ENCODE measurements at places on chromosomes 5 and 9. TPM values are rescaled to one million over a fixed set of nuclear protein-coding genes. Genes with fewer than 3 reads are reported as not detected.

SPARC gene
- 2.3 TPM for total RNA-seq

CCDC192 gene
- not detected for total RNA-seq

FBN2 gene
- total RNA-seq = 0.26 TPM

TRPM6 gene
- total RNA-seq = 0.23 TPM

C5orf52 gene
- not detected for total RNA-seq

SOX30 gene
- not detected for total RNA-seq

GKAP1 gene
- 0.48 TPM for total RNA-seq

MEGF10 gene
- not detected for total RNA-seq

POU5F2 gene
- 0.27 TPM for total RNA-seq

UNC13B gene
- 1.6 TPM for total RNA-seq

GNA14 gene
- not detected for total RNA-seq

ZFP2 gene
- total RNA-seq = 0.14 TPM

FRRS1L gene
- not detected for total RNA-seq

DNA sequence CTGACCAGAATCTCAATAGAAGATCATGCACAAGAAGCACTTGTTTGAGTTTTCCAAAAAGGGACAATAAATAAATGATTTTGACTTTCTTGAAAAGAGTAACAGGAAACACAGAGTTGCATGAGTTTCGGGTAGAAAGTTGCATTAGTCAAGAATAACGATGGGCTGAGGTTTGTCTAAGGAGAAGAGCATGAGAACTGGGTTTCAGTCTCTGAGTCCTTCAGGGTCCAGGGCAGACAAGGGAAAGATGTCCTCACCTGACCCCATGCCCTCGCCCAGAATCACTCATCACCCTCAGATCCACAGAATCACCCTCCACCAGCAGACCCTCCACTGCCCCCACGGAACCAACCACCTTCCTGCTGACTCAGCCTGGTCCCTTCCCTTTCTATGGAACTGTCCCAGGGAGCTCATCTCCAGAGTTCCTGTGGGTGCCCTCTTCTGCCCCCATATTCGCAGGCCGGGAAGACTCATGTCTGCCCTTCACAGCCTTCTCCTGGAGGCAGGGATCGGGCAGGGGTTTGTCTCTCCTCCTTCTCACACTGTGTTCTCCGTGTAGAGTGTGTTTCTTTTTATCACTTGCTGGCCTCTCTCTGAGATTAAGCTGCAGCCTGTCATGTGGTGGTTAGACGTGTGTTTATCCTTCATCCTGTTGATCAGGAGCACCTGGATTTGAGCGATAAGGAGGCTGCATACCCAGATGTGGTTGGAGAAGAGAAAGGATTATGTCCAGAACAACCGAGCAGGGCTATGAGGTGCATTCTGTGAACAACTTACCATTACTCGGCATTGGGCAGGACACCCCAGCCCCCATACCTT is 442.6 kb downstream of the MAT2B start:
- DNase-seq = no peak

- no peak for DNase-seq
Observed at GRCh38 chr5:32639943-32640342, 54.6 kb downstream of the SUB1 start.

DNA sequence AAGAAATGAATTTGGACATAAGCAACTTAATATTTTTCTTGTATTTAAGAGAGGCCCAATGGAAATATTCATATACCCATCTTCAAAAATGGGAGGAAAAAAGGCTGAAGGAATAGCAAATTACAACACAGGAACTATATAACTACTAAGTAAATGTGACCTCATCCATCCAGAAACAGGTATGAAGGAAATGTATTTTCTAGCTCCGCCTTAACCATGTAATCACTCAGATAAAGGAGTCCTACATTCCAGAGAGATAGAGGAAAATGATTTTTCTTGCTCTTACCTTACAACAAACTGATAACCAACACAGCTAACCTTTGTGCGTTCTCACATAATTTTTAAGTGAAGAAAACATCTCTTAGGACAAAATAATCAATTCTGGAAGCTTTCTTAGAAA is 96.5 kb downstream of the NR6A1 start:
- DNase-seq = no peak

DNA sequence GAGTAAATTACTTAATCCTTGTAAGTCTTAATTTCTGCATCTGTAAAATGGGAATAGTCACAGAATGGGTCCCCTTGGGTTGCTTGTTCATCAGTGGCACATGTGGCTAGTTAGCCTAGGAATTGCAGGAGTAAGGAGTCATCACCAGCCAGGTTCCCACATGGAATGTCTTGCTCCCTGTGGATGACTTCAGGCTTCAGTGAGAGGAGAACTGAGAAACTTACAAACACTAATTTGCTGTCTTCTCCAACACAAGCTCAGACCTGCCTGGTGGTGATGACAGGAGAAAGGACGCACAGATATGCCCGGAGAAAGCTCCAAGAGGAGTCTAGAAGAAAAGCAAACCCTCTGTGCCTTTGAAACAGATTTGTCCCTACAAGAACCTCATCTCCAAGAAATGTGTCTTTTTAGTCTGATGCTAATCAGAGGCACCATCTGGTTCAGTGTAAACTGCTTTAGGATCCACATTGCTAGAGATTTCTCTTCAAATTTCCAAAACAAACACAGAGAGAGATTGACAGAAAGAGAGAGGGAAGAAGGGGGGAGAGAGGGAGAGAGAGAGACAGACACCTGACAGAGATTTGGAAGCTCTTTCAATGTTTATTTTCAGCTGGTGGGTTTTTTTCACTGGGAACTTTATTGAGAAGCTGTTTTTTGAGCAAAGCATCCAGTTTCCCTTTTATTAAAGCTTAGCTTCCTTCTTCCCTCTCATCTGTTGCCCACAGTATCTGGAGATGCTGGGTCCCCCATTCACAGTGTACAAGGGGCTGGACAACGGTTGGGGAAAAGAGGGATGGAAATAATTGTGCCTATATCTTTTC is 128.3 kb downstream of the DOCK2 start:
- DNase-seq = no peak

DNA sequence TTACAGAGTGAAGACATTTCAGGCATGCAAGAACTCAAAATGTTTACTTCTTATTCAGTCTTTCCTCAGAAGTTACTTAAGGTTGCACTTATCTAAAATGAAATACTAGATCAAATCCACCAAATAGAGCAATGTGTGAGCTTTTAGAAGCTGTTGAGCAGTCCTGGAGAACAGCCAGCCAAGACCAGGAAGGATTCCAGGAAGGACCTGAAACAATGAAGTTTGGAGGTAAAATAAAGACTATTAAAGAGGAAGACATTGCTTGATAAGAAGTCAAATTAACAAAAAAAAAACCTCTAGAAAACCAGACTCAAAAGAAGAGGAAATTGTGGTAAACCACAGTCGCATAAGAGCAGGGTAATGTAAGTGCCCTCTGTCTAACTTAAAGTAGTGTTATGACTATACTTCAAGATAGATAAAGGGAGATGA is 156.2 kb upstream of the S1PR3 start:
- no peak for DNase-seq

DNA sequence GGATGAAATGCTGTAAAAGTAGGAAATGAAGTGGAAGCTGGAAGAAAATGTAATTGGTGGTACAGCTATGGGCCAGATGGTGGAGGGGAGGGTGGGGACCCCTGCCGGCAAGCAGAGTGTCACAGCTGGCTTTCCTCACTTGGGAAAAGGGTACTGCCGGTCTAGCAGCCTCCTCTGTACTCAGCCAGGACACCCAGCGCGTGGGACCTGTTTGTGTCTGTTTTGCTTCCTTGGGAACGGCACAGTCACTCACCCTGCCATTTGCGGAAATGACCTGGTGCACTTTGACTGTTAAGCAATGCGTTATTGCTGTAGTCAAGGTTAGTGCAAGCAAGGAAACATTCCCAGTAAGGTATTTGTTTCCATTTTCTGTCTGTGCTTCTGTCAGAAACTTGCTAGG is 10.1 kb downstream of the TMEM252 start:
- no peak for DNase-seq

DNA sequence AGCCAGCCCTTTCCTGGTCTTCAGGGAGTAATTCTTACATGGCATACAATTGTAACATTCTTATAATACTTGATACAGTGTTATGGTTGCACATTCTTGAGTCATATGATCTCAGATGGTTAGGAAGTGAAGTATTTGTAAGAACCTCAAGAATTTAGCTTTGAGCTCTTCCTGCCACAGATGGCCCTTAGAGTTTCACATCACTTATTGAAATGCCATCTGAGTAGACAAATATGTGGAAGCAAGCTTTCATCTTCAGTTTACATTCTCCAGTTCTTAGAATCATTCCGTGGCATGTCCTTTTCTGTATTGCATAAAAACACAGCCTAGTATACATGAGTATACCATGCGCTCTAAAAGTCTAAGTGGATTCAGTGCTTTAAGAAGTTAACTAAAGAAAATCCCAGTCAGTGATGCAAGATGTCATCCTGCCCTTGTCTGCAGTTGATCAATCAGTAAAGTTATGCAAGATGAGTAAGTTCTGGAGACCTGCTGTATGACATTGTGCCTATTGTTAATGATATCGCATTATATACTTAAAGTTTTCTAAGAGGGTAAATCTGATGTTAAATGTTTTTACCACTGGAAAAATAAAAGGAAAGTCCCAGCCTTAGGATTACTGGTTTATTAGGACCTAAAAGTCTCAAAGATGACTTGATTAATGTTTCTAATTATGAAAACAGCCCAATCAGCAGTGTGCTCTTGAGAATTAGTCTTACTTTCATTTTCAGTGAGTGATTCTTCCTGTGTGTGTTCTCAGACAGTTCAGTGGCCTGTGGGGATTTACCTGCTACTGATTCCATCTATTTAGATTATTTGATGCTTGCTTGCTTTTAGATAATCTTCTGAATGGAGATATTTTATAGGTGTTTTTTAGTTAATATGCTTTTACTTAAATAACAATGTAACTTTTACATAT is 29.4 kb downstream of the RHOBTB3 start:
- DNase-seq = no peak

GRCh38 chr5:176658817-176659511 is 11.7 kb downstream of the TSPAN17 start:
- DNase-seq = no peak

- DNase-seq = no peak
Observed at GRCh38 chr5:138282920-138283742, 8.7 kb upstream of the GFRA3 start.

- DNase-seq = no peak
Observed at GRCh38 chr5:31574772-31575171, 42.7 kb downstream of the C5orf22 start.

DNA sequence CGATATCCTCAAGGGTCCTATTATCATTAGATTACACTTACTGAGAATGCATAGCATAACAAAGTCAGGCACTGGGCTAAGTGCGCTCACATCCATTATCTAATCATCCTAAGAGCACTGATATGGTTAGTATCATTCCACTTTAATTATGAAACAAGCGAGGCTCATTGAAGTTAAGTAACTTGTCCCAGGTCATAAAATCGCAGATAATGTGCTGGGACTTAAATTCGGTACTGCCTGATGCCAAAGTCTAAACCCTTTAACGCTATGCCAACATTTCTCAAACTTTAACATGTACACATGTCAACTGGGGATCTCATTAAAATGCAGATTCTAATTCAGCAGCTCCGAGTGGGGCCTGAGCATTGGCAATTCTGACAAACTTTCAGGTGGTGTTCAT is 204.7 kb downstream of the PTTG1 start:
- no peak for DNase-seq

DNA sequence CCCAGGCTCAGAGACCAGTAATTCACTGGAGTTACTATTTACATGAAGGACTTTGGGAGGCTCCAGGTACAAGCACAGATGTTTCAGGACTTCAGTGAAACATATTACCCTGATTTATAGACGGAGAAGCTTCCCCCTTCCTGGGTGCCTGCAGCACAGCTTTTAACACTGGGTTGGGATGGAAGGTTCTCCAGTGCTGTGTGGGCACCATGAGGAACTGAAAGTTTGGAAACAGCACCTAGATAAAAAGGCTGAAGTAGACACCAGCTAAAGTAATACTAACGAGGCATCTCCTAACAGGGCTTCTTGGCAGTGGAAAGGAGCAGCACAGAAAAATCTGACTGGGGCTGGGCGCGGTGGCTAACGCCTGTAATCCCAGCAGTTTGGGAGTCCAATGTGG is 70.7 kb downstream of the GCNT1 start:
- no peak for DNase-seq

Data from activated T-cell treated with anti-CD3 and anti-CD28 coated beads, Interleukin-2, amount 50 U/mL, for 4 hours (primary cell).